ENCODE measurements at places on chromosomes 16 and 17.
A peak's percentile ranks its signal among the peaks of the same experiment; 100 is the strongest.

- no peak for DNase-seq
Measured at GRCh38 chr16:23902748-23903414, 67.1 kb downstream of the PRKCB start.

DNA sequence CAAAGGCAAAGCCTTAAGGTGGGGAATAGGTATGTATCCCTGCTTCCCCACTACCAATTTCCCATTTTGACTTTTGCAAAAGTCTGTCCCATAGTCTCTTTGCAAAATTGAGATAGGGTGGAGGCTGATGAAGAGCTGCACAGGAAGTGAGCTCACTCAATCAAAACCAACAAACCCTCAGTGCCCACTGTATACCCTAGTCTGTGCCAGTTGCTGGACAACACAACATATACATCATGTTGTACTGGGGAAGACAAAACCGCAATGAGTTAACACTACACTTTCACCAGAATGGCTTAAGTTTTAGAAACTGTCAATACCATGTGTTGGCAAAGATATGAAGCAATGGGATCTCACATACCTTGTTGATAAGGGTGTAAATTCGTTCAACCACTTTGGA lies 40.4 kb upstream of the AXIN2 start:
- no peak for DNase-seq

GRCh38 chr17:40714473-40714872 lies 10.9 kb upstream of the KRT24 start:
- no peak for DNase-seq

DNA sequence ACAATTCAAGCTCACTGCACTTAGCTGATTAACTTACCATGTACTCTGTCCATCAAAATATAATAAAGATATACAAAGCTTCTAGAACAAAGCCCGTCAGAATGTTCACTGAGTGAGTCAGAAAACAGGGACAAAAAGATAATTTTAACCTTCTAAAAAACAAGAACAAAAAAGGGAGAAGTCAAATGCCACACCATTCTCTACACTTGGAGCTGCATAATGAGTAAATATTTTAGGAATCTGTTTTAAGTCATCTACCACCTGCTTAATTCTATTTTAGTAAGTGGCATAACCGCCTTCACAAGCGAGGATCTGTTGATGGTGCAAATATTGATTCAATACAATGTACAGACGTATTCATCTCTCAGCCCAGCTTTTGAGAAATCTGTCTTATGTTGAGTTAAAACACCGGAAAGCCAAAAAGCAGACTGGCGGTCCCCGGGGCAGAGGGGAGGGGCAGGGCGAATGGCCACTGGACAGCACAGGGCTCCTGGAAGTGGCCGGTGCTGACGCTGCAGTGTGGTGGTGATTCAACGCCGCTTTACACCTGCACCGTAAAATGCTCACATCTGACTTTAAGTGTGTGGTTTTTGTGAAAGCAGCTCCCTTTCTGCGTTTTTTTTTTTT lies 20.1 kb downstream of the RAB40B start:
- DNase-seq, result no peak

GRCh38 chr17:3946711-3947235 lies 17.5 kb downstream of the ATP2A3 start:
- DNase-seq, result no peak

DNA sequence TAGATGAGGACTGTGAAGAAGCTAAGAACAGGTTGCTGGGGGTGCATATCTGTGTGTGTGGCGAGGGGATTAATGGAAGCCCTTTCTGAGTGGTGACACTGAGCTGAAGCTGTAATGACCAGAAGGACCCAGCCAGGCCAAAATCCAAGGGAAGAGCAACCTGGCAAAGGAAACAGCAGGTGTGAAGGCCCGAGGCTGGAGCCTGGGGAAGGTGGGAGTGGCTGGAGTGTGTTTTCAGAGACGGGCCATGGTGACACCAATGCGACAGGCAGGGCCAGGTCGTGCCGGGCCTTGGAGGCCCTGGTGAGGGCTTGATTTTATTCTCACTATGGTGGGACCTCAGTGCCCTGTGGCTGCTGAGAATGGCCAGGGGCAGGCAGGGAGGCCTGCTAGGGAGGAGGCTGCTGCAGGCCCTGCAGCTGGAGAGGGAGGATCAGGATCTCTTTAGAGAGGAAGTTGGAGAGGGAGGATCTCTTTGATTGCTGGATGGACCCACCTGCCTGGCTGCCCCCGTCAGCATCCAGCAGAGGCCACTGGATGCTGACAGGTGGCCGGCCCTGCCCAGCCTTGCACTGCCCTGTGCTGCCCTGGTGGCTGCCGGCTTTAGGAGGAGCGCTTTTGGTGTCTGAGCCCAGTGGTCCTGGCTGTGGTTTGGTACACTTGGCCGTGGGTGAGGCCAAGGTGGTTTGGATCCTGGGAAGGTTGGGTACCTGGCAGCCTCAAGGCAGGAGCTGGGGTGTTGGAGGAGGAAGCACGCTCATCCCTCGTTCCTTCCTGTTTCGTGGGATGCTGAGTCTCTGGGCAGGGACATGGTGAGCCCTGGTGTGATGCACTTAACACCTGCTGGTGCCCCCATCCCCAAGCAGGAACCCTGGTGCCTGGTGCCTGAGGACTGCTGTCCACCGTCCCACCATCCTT lies 188.3 kb downstream of the SEC14L1 start:
- DNase-seq, result peak; percentile 60

DNA sequence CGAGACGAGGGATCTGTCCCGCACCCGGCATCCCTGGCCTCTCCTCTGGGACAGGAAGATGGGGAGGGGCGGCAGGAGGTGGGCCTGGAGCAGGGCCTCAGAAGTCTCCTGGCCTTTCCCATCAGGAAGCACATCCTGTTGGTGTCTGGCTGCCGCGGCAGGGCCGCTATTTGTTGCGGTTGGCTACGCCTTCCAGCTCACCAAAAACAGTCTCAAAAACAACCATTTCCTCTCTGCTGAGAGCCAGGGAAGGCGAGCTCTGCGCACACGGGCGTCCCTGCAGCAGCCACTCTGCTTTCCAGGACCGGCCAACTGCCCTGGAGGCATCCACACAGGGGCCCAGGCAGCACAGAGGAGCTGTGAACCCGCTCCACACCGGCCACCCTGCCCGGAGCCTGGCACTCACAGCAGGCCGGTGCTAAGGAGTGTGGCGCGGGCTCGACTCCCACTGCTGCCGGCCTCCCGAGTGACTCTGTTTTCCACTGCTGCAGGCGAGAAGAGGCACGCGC lies at the start of gene TMEM204:
Gene TMEM204 (plus strand): TSS at position 224 of the 509 bp plus-strand sequence. CDS start 610 bp downstream, outside the sequence.
- DNase-seq, result peak; percentile 76

DNA sequence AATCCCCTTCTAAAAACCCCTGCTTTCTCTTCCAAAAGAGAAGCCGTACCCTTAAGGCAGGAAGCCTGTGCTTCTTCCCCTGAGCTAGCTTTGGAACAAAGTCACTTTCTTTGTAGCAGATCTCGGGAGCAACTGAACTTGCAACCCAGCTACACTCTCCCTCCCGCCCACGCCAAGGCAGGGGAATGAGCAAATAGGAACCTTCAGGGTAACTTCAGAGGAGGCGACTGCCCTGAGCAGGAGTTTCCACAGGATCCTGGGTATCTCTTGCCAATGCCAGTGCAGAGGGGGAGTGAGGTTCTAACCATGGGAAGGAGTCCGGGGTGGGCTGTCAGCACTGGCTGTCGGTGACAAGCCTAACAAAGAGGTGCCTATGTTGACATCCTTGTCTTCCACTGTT lies 5.9 kb upstream of the PIRT start:
- no peak for DNase-seq

DNA sequence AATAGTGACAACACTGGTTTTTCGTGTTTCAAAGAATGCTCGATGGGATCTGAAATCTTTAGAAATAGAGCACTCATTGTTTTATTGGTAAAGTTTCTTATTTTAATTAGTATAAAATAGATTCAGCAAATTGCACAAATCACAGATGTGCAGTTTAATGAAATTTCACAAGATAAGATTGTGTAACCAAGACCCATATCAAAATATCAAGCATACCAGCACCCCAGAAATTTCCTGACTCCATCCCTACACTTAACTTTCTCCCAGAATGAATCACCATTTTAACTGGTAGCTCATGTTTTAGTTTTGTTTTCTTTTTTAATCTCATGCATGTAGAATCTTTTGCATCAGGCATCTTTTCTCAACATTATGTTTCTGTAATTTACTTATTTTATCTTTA lies 185.9 kb downstream of the KCNJ2 start:
- DNase-seq, result no peak

- DNase-seq, result no peak
Measured at GRCh38 chr16:66093191-66093590, 273.3 kb upstream of the CDH5 start.

GRCh38 chr16:29831490-29831889 lies 11.2 kb downstream of the MVP start:
- DNase-seq, result no peak

DNA sequence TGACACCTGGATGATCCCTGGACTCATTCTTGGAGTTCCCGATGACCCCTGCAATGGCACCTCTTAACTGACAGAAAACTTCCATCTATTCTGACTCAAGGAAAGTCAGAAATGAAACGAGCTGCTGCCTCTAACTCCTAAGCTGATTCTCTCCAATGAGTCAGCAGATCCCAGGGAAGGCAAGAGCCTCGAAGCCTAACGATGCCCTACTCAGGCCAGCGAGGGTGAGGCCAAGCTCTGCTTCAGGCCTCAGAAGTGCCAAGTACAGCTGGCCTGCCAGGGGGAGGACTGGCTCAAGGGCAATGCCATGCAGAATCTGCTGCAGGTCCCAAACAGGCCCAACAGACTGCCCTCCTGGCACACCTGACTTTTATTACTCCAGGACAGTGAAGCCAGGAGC lies 36.3 kb downstream of the PLXDC1 start:
- no peak for DNase-seq

DNA sequence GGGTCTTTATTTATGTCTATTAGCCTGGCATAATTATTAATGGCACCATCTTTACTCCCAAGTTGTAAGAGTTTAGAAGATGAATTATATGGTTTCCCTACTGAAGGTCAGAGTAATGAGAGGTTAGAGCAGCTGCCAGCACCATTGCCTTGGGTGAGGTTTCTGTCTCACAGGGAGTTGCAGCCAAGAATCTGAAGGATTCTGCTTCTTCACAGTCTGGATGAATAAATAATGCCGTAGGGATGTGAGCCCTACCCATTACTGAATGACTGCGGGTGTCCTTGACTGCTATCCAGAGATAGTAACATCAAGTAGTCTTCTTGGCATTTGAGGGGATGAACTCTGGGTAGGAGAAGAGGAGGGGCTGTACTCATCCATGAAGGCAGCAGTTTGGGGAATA lies 52.8 kb upstream of the SMIM36 start:
- DNase-seq, result no peak

GRCh38 chr17:50737118-50737698 lies 17.8 kb downstream of the LUC7L3 start:
- DNase-seq, result no peak

DNA sequence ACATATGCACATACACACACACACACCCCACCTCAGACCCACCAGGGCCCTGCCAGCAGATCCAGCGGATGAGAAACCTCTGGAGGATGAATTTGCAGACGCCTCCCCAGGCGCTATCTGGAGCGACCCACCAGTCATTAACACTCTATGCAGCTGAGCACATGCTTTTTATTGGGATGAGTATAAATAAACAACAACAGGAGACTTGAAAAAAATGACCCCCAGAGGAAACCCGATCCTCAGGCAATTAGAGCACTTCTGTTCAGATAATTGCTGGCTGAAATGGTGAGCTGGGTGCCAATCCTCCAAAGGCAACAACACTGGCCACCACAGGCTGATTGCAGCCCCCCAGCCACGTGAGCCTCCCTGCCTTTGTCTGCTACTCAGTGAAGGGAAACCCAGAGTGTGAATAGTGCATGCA lies 32.9 kb downstream of the DYNLRB2 start:
- DNase-seq, result no peak

- no peak for DNase-seq
Measured at GRCh38 chr17:36641877-36642845, 40.8 kb downstream of the MRM1 start.

GRCh38 chr16:56295739-56296527 lies 104.6 kb downstream of the GNAO1 start:
- no peak for DNase-seq

DNA sequence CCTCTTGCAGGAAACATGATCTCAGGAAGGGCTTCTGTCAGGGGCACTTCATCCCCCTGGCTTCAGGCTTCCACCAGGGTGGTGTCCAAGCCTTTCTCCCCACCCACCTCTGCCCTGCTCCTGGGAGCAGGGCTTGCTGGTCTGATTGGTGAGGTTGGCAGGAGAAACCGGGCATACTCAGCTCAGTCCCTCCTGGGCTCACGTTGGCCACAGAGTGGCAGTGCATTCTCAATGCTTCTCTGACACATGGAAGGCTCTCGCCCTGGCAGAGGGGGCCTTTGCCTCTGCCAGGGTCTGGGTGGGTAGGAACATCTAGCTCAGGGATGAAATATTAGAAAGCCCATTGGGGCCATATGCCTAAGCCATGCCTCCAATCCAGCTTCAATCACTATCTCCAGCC lies 142.8 kb downstream of the AXIN2 start:
- no peak for DNase-seq

DNA sequence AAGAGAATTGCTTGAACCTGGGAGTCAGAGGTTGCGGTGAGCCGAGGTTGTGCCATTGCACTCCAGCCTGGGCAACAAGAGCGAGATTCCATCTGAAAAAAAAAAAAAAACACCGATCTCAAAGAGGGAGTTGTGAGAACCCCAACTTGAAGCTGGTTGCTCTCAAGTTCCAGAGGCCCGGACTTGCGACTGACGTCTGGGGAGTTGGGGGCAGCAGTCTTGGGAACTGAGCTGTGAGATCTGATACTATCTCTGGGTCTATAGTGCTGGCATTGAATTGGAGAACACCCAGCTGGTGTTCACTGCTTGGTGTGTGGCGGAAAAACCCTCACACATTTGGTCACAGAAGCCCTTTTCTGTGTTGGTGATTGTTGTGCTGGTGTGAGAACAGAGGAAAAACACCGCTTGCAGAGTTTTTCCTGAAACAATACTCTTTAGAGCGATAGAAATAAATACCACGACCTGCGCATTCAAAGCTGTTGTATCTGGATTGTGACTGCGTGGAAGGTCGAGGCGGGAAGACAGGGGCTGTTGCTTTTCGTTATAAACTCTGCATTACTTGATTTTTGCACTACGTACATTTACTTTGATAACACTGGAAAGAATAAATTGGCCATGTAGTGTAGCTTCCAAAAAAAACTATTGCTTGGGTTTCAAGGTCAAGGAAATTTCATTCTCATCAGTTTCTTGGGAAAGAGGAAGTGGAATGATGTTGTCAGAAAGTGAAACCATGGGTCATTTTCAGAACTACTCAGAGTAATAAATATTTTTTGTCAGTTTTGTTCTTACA lies 8.8 kb downstream of the SCIMP start:
- DNase-seq, result no peak

DNA sequence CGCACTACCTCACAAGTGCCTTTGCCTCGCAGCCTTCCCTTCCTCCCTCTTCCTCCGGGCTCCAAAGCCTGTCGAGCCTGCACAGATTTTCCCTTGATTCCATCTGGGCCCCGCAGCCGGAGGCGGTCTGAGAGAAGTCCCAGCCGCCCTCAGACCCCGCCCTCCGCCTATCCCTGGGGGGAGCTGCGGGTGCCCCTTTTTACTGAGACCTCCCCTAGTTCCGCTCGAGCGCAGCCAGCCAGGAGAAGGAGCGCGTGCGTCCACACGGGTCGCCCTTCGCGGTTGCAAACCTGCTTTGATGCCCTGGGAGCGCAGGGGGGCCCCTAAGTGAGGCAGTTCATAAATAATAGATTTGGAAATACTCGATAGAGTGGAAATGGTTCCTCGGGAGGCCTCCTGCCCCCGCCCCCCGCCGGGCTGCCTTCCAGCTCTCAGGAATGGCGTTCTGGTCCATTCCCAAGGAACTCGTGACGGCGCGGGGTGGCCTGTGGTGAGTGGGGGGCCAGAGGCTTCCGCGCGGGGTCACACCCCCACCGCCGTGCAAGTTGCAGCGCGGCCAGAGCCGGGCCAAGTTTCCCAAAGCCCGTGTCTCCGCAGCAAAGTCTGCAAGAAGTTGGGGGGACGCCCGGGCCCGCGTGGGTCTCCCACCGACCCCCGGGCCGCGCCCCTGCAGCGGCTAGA lies 610 bp downstream of the C16orf74 start:
- DNase-seq, result peak; percentile 65

Measured in sciatic nerve (tissue), 2 donors.